Karpas-422 (cell line): ENCODE measurements at places on chromosomes 3 and 15. TPM values are rescaled to one million over a fixed set of nuclear protein-coding genes. Genes with fewer than 3 reads are reported as not detected.

Gene ATP10A
- total RNA-seq: not detected in 2 replicates

DNA sequence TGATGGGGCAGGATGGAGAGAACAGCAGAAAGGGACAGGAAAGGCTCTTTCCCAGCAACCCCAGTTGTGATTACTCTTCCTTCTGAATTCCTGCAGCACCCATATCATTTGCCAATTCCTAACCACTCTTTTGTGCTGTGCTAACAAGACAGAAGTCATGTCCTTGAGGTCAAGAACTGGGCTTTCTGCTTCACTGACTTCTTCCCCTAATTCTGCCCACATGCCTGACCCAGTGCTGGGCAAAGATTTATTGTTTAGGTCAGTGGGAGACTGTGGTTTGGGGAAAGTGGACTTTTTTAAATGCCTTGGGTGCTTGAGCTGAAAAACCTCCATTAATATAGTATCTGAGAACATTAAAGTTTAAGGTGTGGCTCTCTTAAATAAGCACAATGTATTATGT, 4.2 kb upstream of the EFCAB12 start:
- 0 out of 2 replicates have a peak overlapping the region, but pooled peaks have one; percentile 93 for H3K27ac ChIP-seq
- H3K4me1 ChIP-seq: peaks cover 57% of the 10 kb centered on the region
- H3K36me3 ChIP-seq: peaks cover 52% of the 10 kb centered on the region; the same call in 1 of the 2 replicates
- no peaks in the 10 kb centered on the region for H3K27me3 ChIP-seq

- H3K27ac ChIP-seq: peak overlapping the region; percentile 59
- no peaks in the 10 kb centered on the region for H3K36me3 ChIP-seq
- H3K4me1 ChIP-seq: peaks cover 19% of the 10 kb centered on the region
- DNase-seq: peak; percentile 80
- peak overlapping the region; percentile 29; the same call in 1 of the 2 replicates for H3K4me3 ChIP-seq
These were observed 57.3 kb downstream of the DIPK2A start for GRCh38 chr3:144028798-144029411.

Gene ZCWPW2
- total RNA-seq: not detected in 2 replicates

- no peak for DNase-seq
- no peak overlapping the region for H3K27ac ChIP-seq
- H3K36me3 ChIP-seq: no peaks in the 10 kb centered on the region
- H3K4me3 ChIP-seq: no peak overlapping the region
- H3K4me1 ChIP-seq: no peaks in the 10 kb centered on the region
These were observed 163.1 kb downstream of the CNTN4 start for GRCh38 chr3:2261747-2262146.

DNA sequence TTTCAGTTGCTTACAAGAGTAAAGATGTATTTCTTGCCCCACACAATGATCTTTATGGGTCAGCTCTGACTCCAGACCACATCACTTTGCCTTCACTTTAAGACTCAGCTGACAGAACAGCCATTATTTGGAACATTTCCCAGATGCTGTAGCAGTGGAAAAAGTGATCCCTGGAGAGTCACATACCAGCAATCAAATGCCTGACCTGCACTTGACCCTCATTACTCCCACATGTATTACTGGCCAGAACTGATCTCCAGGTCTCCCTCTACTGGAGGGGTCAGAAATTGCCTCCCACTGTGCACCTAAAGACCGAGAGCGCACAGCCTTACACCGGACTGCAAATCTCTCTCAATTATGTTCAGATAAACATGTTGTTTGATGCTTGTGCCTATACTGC, 88.6 kb upstream of the ZNF385D start:
- peak; percentile 51 for DNase-seq
- H3K4me3 ChIP-seq: no peak overlapping the region
- H3K27me3 ChIP-seq: no peaks in the 10 kb centered on the region
- H3K36me3 ChIP-seq: no peaks in the 10 kb centered on the region
- no peak overlapping the region for H3K27ac ChIP-seq
- H3K4me1 ChIP-seq: no peaks in the 10 kb centered on the region

Gene LMAN1L
- total RNA-seq: 3.3 and 4.3 TPM in 2 replicates

GRCh38 chr3:178295292-178295912, 240.8 kb upstream of the KCNMB2 start:
- H3K27me3 ChIP-seq: no peaks in the 10 kb centered on the region
- no peaks in the 10 kb centered on the region for H3K4me1 ChIP-seq
- no peak for DNase-seq
- H3K4me3 ChIP-seq: no peak overlapping the region
- no peak overlapping the region for H3K27ac ChIP-seq

DNA sequence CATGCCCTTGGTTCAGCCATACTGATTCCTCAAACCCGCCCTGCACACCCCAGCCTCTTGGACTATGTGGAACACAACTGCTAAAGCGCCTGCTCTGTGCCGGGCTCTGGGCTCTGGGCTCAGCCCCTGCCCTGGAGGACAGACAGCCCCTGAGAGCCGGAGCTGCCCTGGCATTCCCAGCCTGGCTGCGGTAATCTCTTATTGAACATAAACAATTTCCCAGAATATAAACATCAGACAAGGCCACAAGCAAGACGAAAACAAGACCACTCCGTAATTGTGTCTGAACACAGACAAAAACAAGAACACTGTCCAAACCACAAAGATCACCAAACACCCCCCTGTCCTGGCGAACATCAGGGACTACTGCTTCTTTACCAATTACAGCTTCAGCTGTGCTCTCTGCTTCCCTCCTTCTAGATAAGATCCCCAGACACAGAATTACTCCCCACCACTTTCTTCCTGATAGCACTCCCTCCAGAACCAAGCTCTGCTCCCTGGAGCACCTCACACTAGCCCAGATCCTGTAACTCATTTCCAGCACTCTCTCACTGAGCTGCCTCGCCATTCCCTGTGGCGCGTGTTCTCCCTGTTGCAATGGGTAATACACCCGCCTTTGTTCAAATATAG, 57.1 kb upstream of the TLE3 start:
- H3K4me3 ChIP-seq: no peak overlapping the region
- no peaks in the 10 kb centered on the region for H3K4me1 ChIP-seq
- H3K36me3 ChIP-seq: no peaks in the 10 kb centered on the region

GRCh38 chr3:134933997-134934396, 138.9 kb downstream of the EPHB1 start:
- DNase-seq: no peak
- no peaks in the 10 kb centered on the region for H3K36me3 ChIP-seq
- H3K27me3 ChIP-seq: no peaks in the 10 kb centered on the region
- H3K27ac ChIP-seq: no peak overlapping the region

Gene KBTBD13
- not detected in 2 replicates for total RNA-seq

DNA sequence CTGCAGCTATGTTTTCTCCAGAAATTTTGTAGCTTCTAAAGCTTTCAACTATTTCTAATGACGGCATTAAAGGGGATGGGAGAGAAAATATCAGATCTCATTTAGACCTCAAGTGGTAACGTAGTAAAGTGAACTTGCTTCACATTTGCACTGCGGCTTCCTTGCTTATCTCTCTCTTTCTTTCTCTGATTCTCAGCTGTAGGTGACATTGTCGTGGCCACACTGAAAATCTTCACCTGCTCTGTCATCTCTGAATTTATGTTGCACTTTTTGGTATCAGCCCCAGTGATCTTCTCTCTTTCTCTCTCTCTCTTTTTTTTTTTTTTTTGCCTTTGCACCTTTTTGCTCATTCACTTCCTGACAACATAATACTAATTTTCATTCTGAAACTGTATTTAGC, 254.1 kb upstream of the SATB1 start:
- H3K27ac ChIP-seq: no peak overlapping the region
- H3K4me3 ChIP-seq: no peak overlapping the region
- no peaks in the 10 kb centered on the region for H3K27me3 ChIP-seq
- H3K4me1 ChIP-seq: no peaks in the 10 kb centered on the region

Gene SLC28A2
- not detected in 2 replicates for total RNA-seq

DNA sequence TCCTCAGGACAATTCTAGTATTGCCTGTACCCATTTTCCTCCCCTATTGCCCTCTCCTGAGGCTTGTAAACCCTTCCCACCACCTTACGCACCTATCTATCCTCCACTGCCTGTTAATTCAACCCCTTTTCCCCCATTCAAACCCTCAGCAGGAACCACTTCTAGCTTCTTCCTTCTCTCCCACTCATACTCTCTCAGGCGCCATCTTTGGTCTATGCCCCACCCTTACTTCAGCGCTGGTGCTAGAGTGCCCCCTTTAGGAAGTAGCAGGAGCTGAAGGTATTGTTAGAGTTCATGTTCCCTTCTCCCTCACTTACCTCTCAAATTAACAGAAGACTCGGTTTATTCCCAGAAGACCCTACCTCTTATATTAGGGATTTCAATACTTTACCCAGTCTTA, 121.8 kb upstream of the NLGN1 start:
- H3K4me1 ChIP-seq: no peaks in the 10 kb centered on the region
- H3K4me3 ChIP-seq: no peak overlapping the region
- H3K27ac ChIP-seq: no peak overlapping the region
- peak; percentile 65 for DNase-seq
- H3K27me3 ChIP-seq: no peaks in the 10 kb centered on the region

DNA sequence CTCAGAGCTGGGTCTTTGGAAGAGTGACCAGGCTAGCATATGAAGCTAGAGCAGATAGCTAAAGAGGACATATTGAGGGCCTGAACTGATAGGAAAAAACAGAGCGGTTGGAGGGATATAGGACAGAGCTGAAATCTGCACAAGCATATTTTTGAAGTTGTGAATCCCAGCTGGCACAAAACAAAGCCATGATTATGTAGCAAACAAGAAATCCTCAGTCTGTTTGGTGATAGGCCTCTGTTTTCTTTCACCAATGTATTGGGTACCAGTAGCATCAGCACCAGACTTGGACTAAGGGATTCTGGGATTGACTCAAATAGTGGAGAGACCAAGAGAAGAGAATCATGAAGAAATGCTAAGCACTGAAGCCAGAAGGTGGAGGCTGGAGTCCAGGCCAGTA, 151.0 kb downstream of the FAM43A start:
- H3K27me3 ChIP-seq: no peaks in the 10 kb centered on the region
- no peak for DNase-seq
- no peaks in the 10 kb centered on the region; the same call in 1 of the 2 replicates for H3K4me1 ChIP-seq
- H3K4me3 ChIP-seq: no peak overlapping the region

DNA sequence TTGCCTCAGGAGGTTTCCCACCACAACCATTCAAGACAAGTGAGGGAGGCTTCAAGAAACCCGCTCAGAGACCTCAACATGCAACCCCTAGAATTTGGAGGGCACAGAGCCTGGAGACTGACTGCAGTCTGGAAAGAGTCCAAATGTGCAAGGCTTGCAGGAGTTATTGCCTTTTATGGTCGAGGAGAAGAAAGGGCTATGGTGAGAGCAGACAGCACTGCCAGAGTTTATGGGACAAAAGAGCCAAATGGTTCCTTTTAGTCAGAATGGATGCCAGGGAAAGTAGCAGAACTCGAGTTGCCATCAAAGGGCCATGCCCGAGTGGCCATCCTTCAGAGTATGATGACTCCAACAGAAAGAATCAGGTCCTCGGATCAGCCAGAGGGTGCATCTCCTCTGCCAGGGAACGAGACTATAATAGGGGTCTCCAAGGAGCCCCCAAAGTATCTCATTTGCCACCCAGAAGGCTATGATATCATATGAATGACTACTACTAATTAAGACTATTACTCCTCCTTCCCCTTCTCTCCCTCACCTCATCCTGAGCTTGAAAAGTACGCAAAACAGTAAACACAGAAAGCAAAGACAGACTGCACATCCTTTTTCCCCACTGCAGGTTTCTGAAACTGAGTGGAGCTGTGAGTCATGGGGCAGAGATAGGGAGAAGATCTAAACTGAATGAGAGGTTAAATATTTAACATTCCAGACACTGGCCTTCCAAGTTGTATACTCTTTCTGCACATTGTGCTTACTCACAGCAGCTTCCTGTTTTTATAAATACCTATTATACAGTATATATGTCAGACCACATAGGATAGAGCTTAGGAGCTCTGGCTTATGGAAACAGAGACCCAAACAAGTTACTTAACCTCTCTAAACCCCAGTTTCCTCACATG, 33.9 kb upstream of the TMCO5A start:
- no peaks in the 10 kb centered on the region for H3K36me3 ChIP-seq
- no peak overlapping the region for H3K4me3 ChIP-seq
- H3K4me1 ChIP-seq: no peaks in the 10 kb centered on the region
- DNase-seq: no peak
- no peaks in the 10 kb centered on the region for H3K27me3 ChIP-seq

Gene STRIT1
- total RNA-seq: not detected in 2 replicates

- H3K36me3 ChIP-seq: peaks cover 54% of the 10 kb centered on the region
- H3K27me3 ChIP-seq: no peaks in the 10 kb centered on the region
- H3K4me3 ChIP-seq: peak overlapping the region; percentile 81
These were observed 3.3 kb downstream of the LRRK1 start for GRCh38 chr15:100922192-100923040.
